ENCODE measurements at places on chromosomes 3 and 15. TPM values are rescaled to one million over a fixed set of nuclear protein-coding genes. Genes with fewer than 3 reads are reported as not detected.

The PXYLP1 gene
- 9.1 TPM for total RNA-seq

The LRRC31 gene
- not detected for total RNA-seq

The LNP1 gene
- total RNA-seq, result 6.8 TPM

The CNTN4 gene
- total RNA-seq, result not detected

The MCF2L2 gene
- total RNA-seq, result not detected

The CYP19A1 gene
- 5.1 TPM for total RNA-seq

The TIPIN gene
- total RNA-seq, result 10.6 TPM

The SKOR1 gene
- total RNA-seq, result 0.15 TPM

The PLSCR5 gene
- not detected for total RNA-seq

The CADM2 gene
- 0.15 TPM for total RNA-seq

The SPTBN5 gene
- total RNA-seq, result 0.29 TPM

The THSD4 gene
- 31.3 TPM for total RNA-seq

The KIF9 gene
- total RNA-seq, result 1.8 TPM

The GABRA5 gene
- not detected for total RNA-seq

The ERICH6 gene
- 0.15 TPM for total RNA-seq

The PSTPIP1 gene
- 0.17 TPM for total RNA-seq

The P2RY1 gene
- total RNA-seq, result 4.0 TPM

The ADAMTS7 gene
- total RNA-seq, result 10.9 TPM

The ARNT2 gene
- 4.7 TPM for total RNA-seq

The SNTN gene
- total RNA-seq, result not detected

The ANKRD63 gene
- not detected for total RNA-seq

The PTH1R gene
- 0.66 TPM for total RNA-seq

The GOLGA8S gene
- 0.15 TPM for total RNA-seq

Data from smooth muscle cell of trachea (primary cell).